Lung microvascular endothelial cell (primary cell): ENCODE measurements at places on chromosomes 6 and 20. TPM values are rescaled to one million over a fixed set of nuclear protein-coding genes. Genes with fewer than 3 reads are reported as not detected.
A peak's percentile ranks its signal among the peaks of the same experiment; 100 is the strongest.

HM13 gene
- 31.6 and 37.9 TPM in 2 replicates for total RNA-seq

COX4I2 gene
- not detected in 2 replicates for total RNA-seq

STX11 gene
- 9.4 and 22.6 TPM in 2 replicates for total RNA-seq

LHFPL5 gene
- not detected in 2 replicates for total RNA-seq

TRIM38 gene
- 4.8 and 5.9 TPM in 2 replicates for total RNA-seq

SALL4 gene
- 0.20 and 0.22 TPM in 2 replicates for total RNA-seq

DNA sequence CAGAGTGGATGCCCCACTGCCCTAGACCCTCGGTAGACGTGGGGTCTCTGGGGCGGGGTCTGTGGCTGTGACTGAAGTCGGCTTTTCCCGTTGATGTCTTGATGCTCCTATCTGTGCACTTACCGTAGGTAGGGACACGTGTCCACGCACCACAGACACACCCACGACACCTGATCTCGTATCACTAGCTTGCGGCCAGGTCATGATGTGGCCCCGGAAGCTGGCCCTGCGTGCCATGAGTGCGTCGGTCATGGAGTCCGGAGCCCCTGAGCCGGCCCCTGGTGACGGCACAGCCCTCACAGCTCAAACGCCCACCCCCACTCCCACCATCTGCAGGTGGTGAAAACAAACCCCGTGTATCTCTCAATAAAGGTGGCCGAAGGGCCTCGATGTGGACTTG, 33.9 kb upstream of the MRGBP start:
- DNase-seq, result no peak

DNA sequence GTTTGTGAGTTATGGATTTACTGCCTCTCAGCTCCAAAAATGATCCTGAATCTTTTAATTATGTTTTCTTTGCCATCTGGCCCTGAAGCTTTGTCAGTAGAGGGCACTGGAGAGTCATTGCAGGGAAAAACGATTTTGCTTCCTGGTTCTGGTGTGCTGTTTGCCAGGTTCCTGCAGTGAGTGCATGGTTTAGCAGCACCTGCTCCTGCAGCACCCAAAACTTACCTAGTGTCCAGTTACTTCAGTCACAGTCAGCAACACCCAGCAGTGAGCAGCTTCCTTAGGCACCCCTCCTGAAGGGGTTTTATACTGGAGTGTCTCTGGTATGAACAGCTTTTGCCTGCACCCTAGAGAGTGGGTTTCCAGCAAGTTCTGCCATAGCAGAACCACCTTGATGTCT, 6.0 kb upstream of the TRIM26 start:
- peak; percentile 57 for DNase-seq

- no peak for DNase-seq
Observed at GRCh38 chr6:128124713-128125112, 223.9 kb upstream of the THEMIS start.

- no peak for DNase-seq
Observed at GRCh38 chr6:166955121-166955864, 1.1 kb downstream of the RNASET2 start.

DNA sequence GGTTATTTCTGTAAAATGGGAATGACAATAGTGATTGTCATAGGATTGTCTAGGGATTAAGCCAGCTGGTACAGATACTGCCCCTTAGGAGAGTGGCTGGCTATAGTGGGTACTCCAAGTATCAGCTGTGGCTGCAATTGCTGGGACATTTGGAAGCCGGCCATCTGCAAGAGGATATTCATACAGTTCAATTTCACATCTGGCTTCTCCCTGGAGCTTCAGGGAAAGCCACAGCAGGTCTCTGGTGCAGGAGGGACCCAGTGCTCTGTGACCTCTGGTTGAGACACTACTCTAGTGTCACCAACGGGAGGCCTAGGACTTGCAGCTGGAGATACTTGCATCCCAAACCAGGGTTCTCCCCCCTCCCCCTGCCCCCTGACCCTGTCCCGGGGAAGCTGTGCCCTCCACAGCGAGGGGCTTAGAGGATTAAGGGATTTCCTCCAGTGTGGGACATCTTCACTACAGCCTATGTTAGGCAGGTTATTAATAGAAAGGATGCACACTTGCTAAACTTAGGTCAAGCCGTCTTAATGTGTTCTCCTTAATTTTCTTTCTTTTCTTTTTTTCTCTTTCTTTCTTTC, 2.7 kb downstream of the SLC2A10 start:
- no peak for DNase-seq

DNA sequence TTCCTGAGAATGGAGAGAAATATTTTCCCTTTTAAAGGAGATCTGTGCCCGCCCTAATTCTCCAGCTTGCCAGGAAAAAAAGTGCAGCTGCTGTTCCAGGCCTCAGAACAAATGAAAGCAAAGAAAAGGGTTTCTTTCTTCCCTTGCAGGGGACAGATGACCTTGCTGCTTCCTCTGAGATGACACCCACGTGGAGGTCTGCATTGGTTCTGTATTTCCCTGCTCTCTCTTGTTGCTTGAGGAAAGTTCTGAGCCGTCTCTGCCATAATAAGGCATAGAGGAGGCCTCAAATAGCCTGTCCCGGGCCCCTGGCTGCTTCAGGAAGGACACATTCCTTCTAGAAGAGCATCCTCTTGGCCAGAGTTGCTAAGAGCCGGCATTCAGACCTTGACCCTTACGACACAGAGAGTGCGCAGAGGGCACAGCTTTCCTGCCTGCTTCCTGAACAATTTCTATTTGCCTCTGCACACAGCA, 501.8 kb upstream of the SULF2 start:
- peak; percentile 33 for DNase-seq

DNA sequence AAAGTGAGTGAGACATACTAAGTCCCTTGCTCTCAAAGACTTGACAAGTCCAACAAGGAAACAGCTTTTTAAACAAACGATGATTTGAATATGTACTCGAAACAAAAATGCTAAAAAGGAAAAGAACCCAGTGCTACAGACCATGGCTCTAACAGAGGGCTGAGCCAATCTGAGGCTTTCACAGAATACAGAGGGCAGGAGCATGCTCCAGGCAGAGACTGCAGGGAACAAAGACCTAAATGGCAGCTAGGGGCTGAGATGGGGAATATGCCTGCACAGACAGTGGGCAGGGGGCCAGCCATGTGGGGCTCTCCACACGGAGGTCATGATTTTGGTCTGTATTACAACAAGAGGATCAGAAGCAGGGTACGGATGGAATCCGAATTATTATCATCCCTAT, 31.1 kb upstream of the C6orf118 start:
- DNase-seq, result no peak

DNA sequence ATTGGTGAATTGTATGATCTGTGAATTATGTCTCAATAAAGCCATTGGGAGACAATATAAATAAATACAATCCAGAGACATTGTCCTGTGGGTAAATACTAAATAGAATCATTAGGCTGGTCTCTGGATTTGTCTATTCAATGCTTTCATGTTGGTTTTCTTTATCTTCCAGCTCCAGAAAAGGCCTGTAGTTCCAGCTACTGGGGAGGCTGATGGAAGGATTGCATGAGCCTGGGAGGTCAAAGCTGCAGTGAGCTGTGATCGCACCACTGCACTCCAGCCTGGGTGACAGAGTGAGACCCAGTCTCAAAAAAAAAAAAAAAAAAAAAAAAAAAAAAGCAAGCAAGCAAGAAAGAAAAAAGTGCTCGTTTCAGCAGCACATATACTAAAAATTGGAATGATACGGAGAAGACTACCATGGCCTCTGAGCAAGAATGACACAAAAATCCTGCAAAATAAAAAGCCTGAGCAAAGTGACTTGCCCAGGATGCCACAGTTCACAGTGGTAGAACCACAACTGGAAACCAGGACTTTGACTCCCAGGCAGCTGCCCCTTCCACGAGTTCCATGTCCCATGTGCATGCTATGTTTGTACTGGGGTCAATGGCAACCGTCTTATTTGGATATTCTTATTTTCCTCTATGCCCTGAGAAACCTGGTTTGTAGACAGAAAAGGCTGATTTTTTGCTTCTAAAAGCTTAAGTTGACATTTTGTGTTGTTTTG, 33.6 kb upstream of the GMPR start:
- DNase-seq, result no peak

GRCh38 chr6:90409700-90410099, 113.1 kb upstream of the BACH2 start:
- no peak for DNase-seq

DNA sequence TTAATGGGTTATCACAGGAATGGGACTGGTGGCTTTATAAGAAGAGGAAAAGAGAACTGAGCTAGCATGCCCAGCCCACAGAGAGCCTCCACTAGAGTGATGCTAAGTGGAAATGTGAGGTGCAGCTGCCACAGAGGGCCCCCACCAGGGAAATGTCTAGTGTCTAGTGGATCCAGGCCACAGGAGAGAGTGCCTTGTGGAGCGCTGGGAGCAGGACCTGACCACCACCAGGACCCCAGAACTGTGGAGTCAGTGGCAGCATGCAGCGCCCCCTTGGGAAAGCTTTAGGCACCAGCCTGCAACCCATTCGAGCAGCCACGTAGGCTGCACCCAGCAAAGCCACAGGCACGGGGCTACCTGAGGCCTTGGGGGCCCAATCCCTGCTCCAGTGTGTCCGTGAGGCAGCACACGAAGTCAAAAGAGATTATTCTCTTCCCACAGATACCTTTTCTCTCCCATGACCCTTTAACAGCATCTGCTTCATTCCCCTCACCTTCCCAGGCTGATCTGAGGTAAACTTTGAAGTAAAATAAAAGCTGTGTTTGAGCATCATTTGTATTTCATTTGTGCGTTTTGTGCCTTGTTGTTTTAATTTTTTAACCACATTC, 4.4 kb downstream of the HLA-E start:
- DNase-seq, result peak; percentile 31

DNA sequence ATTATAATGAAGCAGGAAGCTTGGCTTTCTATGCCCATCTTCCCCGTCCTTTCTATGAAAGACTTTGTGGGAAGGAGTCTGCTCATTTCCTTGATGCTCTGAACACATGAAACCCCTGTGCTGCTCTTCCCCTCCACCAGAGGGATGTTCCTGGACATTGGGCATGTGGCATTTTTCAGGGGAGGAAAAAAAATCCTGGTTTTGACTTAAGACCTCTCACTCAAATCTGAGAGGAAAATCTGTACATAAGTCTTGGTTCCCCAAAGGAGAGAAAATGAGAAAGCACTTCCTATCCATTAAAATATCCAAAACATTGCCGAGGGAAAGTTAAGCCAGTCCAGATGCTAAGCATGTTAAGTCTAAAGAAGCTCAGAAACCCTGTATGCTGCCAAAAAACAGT, 393.0 kb downstream of the PAX1 start:
- DNase-seq, result no peak

DNA sequence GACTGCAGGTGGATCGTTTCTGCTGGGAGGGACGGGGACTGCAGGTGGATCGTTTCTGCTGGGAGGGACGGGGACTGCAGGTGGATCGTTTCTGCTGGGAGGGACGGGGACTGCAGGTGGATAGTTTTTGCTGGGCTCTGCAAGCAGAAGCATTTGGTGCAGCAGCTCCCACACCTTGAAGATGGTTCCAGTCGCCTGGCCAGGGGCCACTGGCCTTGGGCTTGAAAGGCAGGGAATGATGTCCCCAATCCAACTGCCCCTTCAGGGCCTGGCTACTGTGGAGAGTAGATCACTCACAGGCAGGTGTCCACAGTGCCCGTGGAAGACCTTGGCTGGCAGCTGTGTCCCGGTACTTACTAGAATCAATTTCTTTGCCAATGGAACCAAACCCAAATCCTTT, 68.2 kb downstream of the PSMG4 start:
- DNase-seq, result no peak

GRCh38 chr6:41100871-41101287, 28.1 kb downstream of the NFYA start:
- DNase-seq, result no peak

- DNase-seq, result peak; percentile 18
Observed at GRCh38 chr6:36428911-36429310, 13.7 kb downstream of the PXT1 start.

GRCh38 chr6:21593927-21594415, 420 bp downstream of the SOX4 start:
- no peak for DNase-seq

GRCh38 chr6:57259064-57259463, 37.0 kb upstream of the RAB23 start:
- no peak for DNase-seq

DNA sequence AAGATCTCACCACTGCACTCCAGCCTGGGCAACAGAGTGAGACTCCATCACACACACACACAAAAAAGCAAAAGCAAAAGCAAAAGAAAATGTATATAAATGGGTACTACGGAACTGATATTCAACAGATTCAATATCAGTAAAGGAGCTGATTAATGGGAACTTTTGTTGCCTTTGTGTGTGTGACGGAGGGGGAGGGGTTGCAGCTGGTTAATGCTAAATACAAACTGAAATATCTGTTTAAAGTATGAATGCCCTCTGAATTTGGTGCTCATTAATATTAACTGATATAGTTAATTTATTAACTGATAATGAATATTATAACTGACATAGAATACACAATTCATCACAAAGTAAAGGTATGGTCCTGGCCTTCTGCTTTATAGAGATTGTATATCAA, 8.4 kb downstream of the NCOA6 start:
- no peak for DNase-seq

- DNase-seq, result no peak
Observed at GRCh38 chr6:152428126-152428525, 209.0 kb downstream of the SYNE1 start.

DNA sequence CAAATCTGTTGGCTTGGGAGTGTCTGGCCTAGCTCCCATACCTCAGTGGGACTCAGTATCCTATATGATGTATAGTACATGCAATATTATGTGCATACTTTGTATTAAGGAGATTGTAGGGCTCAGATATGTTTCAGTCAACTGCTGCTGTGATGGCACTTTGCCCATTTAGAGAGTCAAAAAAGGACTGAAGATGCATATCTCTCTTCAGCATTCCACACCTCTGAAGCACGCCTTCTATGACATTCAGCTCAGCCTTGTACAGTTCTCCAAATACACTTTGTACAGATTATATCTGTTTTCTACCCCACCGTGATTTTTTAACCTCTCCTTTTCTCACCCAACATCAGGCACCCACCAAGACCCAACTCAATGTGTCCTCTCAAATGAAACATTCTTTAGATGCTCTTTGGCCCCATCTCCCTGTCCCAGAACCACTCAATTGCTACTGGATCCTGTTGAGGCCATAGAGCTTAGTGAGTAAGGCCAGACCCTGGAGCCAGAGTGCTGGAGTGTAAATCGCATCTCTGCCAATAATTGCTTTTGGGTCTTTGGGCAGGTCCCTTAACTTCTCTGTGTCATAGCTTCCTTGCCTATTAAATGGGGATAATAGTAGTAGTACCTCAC, 15.6 kb downstream of the ENPP1 start:
- no peak for DNase-seq
